ENCODE measurements at places on chromosomes 6 and 20. TPM values are rescaled to one million over a fixed set of nuclear protein-coding genes. Genes with fewer than 3 reads are reported as not detected.

DNA sequence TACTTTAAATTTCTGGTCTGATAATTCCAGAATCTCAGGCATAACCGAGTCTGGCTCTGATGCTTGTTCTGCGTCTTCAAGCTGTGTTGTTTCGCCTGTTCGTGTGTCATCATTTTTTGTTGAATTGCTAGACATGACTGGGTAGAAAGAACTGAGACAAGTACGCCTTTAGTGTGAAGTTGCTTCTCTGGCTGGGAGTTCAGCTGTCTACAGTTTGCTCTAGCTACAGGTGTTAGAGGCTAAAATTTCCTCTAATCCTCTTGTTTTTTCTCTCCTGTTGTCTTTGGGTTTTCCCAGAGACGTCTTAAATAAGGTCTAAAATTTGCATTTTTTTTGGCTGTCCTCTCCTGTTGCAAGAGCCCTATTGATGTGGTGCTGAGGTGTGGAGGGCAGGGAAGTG, 100.3 kb downstream of the FAM50B start:
- H3K4me1 ChIP-seq: no peaks in the 10 kb centered on the region
- no peak overlapping the region for H3K27ac ChIP-seq
- no peak overlapping the region for H3K4me3 ChIP-seq
- no peaks in the 10 kb centered on the region for H3K36me3 ChIP-seq
- H3K27me3 ChIP-seq: peaks cover 64% of the 10 kb centered on the region

- no peak overlapping the region for H3K4me3 ChIP-seq
- DNase-seq: no peak
- peaks cover 87% of the 10 kb centered on the region for H3K27me3 ChIP-seq
These were observed 15.1 kb upstream of the ZSCAN9 start for GRCh38 chr6:28209753-28210535.

Gene PHACTR3
- total RNA-seq: not detected

GRCh38 chr6:152637296-152638047, at the start of gene SYNE1:
Gene SYNE1 (minus strand): TSS chr6:152637362. CDS start chr6:152628331, 9,031 bp downstream.
- DNase-seq: no peak
- peaks cover 46% of the 10 kb centered on the region for H3K27me3 ChIP-seq

Gene PLCG1
- 443 TPM for total RNA-seq

DNA sequence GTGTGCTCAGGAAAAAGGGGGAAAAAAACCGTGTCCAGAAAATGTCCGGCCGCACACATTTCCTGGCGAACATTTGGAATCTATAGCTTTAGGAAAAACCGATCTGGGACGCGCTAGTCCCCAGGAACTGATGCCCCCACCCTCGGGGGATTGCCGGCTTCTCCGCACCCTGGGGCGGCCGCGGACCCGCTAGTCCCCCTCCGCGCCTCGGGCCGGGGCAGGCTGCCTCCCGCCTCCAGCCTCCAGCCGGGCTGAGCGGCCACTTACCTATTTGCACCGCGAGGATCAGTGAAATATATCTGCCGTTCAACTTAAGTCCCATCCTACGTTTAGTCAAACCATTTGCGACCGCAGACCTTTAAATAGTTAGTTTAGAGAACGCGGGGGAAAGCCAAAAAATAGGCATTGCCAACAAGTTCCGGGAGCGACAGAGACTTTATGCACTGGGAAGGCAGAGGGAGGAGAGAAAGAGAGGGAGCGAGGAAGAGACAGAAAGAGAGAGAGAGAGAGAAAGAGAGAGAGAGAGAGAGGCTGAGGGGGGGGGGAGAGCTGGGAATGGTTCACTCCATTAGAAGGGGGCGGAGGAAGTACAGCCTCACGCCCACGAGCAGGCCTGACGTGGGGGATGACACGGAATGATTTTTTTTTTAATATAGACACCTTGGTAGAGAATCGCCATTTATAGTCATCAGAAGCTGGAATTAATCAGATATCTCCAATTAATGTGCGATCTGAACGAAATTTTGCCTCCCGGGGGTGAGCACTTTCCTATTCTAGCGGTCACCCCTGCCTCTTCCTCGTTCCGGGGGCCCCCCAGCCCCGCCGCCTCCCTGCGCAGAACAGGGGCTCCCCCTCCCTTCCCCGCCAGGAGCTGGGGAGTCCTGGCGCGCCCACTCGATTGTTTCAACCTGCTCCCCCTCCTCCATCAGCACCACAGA, at the start of gene NRN1:
Gene NRN1, minus strand, starts transcription at position 498 of the 938 bp plus-strand sequence. Its CDS starts 176 bp downstream, at position 322.
- peaks cover 60% of the 10 kb centered on the region for H3K4me1 ChIP-seq
- peaks cover 79% of the 10 kb centered on the region for H3K27me3 ChIP-seq
- H3K27ac ChIP-seq: peak within 1 kb of the TSS; percentile 80
- peaks cover 18% of the 10 kb centered on the region for H3K36me3 ChIP-seq
- peak within 1 kb of the TSS; percentile 76 for H3K4me3 ChIP-seq

DNA sequence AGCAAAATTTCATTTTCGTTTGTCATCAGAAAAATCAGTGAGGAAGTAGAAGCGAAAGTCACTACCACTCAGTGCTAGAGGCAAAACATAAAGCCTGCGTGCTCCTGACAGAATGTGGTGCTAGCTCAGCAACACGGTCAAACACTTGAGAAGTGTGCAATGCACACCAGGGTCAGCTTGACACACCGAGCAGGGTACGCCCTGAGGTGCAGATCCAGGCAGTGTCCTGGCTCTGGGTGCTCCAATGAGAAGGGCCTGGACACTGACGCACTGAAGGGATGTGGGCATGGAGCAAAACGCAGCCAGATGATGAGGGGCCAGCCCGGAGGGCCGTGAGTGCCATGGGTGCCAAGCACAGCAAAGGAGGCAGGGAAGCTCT, 5.9 kb downstream of the RNASET2 start:
- peak overlapping the region; percentile 97 for H3K27ac ChIP-seq
- DNase-seq: peak; percentile 42
- peak overlapping the region; percentile 69 for H3K4me3 ChIP-seq
- peaks cover 53% of the 10 kb centered on the region for H3K36me3 ChIP-seq
- H3K4me1 ChIP-seq: peaks cover 60% of the 10 kb centered on the region
- H3K27me3 ChIP-seq: no peaks in the 10 kb centered on the region

- DNase-seq: no peak
- peaks cover 2% of the 10 kb centered on the region for H3K4me1 ChIP-seq
- H3K4me3 ChIP-seq: no peak overlapping the region
- no peaks in the 10 kb centered on the region for H3K36me3 ChIP-seq
These were observed 35.7 kb upstream of the OGFRL1 start for GRCh38 chr6:71252960-71253359.

- no peak overlapping the region for H3K27ac ChIP-seq
- peaks cover 7% of the 10 kb centered on the region for H3K27me3 ChIP-seq
- H3K4me1 ChIP-seq: no peaks in the 10 kb centered on the region
- no peak for DNase-seq
- H3K4me3 ChIP-seq: no peak overlapping the region
These were observed 73.3 kb downstream of the AKAP12 start for GRCh38 chr6:151313066-151313491.

DNA sequence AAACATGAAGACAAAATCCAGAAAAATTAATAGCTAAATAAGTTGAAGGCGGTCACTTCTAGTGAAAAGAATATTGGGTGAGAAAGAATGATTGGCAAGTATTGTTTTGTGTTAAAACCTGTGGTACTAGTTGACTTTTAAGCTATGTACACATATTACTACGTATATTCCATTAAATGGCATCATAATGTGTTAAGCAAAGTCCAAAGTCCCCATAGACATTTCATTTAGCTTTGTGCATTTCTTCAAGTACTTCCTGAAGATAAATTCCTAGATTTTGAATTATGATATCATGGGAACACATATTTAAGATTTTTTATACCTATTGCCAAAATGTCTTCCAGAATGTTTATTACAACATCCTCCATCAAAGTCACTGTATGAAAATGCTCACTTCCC, 272.7 kb upstream of the IRAK1BP1 start:
- no peak overlapping the region for H3K4me3 ChIP-seq
- H3K4me1 ChIP-seq: no peaks in the 10 kb centered on the region
- no peak for DNase-seq
- no peak overlapping the region for H3K27ac ChIP-seq
- no peaks in the 10 kb centered on the region for H3K36me3 ChIP-seq

GRCh38 chr6:170084166-170084730, 206.6 kb downstream of the DLL1 start:
- H3K4me3 ChIP-seq: no peak overlapping the region
- peaks cover 39% of the 10 kb centered on the region for H3K4me1 ChIP-seq

DNA sequence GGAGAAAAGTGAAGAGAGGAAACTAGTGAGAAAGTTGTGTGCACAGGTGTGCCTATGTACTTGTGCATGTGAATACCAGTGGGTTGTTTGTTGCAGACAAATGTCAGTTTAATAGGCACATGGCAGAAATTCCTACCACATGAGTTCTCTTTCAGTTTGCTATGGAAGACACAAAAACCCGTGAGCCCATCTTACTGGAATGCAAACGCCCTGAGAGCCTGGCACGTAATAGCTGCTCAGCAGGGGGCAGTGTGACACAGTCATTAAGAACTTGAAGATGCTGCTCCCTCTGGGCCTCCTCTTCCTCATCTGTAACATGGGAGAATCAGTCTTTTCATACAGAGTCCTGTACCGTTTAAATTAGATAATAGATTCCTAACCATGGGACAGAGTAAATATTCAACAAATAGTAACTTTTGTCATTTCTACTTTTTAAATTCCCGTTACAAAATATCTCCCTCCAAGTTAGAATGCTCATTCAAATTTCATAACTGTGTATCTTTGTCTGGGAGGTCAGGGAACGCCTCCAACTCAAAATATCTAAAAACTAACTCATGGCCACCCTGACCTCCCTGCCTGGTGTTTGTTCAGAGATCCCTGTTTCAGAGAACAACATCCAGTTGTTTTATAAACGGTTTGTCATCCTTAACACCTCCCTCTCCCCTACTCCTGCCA, 802.9 kb downstream of the MAFB start:
- H3K27ac ChIP-seq: no peak overlapping the region
- DNase-seq: peak; percentile 6
- no peak overlapping the region for H3K4me3 ChIP-seq
- H3K27me3 ChIP-seq: no peaks in the 10 kb centered on the region
- H3K4me1 ChIP-seq: no peaks in the 10 kb centered on the region
- no peaks in the 10 kb centered on the region for H3K36me3 ChIP-seq

DNA sequence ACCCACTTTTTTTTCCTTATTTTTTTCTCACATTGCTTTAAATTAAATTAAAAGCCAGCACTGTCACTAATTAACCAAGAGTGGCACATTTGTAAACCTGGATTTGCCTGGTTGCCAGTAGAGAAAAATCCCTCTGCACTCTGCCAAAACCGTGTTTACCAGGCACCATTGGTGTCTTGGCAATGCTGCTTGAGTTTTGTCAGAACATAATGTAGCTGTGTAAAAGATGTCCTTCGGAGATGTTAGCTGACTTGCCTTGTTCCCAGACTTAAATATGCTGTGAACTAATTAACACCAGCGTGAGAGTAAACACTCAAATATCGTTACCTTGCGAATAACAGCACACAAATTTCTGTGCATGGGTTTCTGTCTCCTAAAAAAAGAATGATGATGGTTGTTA, 694.9 kb upstream of the ID4 start:
- H3K27me3 ChIP-seq: no peaks in the 10 kb centered on the region
- no peak for DNase-seq
- H3K4me3 ChIP-seq: no peak overlapping the region
- no peak overlapping the region for H3K27ac ChIP-seq

DNA sequence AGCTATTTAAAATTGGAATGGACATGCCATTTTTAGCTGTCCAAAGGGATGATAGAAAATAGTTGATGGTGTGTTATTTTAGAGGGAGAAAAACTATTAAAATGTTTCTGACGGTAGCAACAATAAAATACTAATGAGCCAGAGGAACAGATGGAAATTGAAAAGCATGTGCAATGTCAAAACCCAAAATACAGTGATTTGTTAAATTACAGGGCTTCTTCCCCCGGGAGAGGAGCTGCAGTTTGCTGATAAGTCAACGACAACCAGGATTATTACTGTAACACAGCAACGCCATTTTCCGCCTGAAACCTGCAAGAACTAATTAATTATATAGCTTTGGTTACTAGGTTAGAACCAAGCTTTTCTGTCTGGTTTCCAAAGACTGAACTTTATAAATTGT, 179.6 kb upstream of the SPTLC3 start:
- no peaks in the 10 kb centered on the region for H3K4me1 ChIP-seq
- no peaks in the 10 kb centered on the region for H3K36me3 ChIP-seq
- DNase-seq: no peak

GRCh38 chr6:7881765-7882500, 28.7 kb downstream of the TXNDC5 start:
- no peaks in the 10 kb centered on the region for H3K27me3 ChIP-seq
- DNase-seq: no peak
- H3K27ac ChIP-seq: no peak overlapping the region
- no peaks in the 10 kb centered on the region for H3K4me1 ChIP-seq
- peaks cover 46% of the 10 kb centered on the region for H3K36me3 ChIP-seq

Gene SLC35D3
- total RNA-seq: not detected

- no peaks in the 10 kb centered on the region for H3K27me3 ChIP-seq
- no peak overlapping the region for H3K27ac ChIP-seq
- H3K4me1 ChIP-seq: no peaks in the 10 kb centered on the region
- no peak for DNase-seq
These were observed 217.5 kb downstream of the CD83 start for GRCh38 chr6:14335071-14335470.

Gene BMP2
- not detected for total RNA-seq

Gene RBM24
- not detected for total RNA-seq

Gene TSBP1
- total RNA-seq: not detected

Gene GSTA4
- total RNA-seq: 4.8 TPM

DNA sequence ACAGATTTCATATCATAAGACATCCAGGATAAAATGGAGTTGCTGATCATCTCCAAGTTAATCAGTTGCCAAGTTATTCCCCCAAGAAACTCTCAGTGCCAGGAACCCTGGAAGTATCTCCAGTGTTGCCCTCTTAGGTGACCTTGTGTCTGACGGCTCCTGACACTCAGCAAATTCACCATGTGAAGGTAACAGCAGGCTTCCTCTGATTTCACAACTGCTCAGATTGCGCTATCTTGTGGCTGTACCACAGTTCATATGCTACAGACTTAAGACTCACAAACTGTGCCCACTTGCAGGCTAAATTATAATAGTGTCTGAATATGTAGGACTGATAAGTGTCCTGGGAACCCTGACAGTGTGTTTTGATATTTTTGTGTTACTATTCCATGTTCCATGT, 186.6 kb upstream of the OPRM1 start:
- H3K27ac ChIP-seq: no peak overlapping the region
- DNase-seq: no peak
- H3K27me3 ChIP-seq: peaks cover under 1% of the 10 kb centered on the region
- H3K4me1 ChIP-seq: no peaks in the 10 kb centered on the region

DNA sequence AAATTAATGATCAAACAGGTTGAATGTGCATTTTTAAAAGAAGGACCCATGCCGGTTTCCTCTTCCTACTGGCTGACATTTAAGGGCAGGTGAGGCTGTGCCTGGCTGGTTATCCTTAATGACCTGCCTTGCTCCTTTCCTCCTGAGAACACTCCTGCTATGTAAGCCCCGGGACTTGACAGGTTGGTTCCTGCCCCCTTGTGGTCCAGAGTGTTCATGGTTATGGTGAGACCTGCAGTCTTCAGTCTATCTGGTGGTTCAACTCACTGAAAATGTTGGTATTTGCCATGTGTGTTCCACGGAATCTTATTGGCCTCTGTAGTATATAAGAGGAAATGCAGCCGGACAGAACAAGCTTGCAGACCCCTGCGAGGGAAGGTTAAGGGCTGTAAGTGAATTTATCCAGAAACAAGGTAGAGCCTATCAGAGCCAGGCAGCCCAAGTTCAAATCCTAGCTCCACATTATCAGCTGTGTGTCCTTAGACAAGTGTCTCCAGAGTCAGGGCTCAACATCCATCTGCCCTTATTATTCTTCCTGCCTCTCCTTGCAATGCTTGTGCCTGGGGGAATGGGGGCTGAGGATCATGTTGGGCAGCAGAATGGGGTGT, 5.2 kb upstream of the BPIFA3 start:
- DNase-seq: peak; percentile 50
- H3K36me3 ChIP-seq: no peaks in the 10 kb centered on the region
- H3K27ac ChIP-seq: no peak overlapping the region
- H3K4me3 ChIP-seq: no peak overlapping the region
- H3K4me1 ChIP-seq: no peaks in the 10 kb centered on the region
- H3K27me3 ChIP-seq: peaks cover 15% of the 10 kb centered on the region

All from activated CD4-positive, alpha-beta T cell treated with anti-CD3 and anti-CD28 coated beads, Interleukin-2, amount 10 ng/mL, durations not matched to agents 7 days and 5 days (primary cell).